ENCODE measurements at places on chromosomes 6 and 20.

DNA sequence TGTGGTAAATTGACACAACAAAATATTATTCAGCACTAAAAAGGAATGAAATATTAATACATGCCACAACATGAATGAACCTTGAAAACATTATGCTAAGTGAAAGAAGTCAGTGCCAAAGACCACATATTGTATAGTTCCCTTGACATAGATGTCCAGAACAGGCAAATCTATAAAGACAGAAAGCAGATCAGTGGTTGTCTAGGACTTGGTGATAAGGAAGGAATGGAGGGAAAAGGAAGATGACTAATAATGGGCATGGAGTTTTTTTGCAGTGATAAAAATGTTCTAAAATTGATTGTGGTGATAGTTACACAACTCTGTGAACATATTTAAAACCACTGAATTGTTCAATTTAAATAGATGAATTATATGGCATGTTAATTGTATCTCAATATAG lies 32.5 kb downstream of the TBX18 start:
- no peak for DNase-seq

DNA sequence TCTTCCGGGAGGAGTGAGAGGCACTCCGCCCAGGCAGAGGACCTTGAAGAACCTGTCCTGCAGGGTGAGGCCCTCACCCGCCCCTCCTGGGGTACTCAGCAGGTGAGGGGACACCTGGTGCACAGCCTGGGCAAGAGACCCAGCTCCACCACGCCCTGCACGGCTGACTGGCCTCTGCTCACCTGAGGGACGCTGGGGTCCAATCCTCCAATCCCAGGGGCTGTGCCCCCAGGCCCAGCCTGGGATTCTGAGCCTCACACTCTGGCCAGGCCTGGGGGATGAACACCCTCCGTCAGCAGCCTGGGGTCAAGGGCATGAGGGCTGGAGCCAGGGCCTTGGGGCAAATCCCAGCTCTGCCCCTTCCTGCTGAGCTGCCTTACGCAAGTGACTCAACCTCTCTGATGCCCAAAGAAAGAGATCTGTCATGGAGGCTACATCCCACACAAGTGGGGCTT lies 149.9 kb upstream of the PTPN1 start:
- no peak for DNase-seq

- no peak for DNase-seq
Measured at GRCh38 chr6:154166140-154166539, 127.1 kb downstream of the OPRM1 start.

DNA sequence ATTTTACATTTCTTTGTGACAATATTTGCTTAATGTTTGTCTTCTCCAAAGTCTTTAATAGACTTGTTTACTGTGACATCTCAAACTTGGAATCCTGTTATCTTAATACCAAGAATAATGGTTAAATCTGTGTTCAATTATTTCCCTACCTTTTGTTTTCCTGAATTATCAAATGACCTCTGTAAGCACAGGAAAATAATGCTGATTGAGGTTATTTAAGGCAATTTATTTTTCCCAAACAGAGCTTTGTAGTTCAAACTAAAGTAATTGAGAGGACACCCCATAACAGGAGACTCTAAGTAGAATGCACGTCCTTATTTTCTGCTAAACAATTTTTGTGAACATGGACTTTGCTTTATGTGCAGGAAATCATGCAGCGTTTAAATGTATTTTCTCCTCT lies 195.0 kb downstream of the BTBD3 start:
- no peak for DNase-seq

DNA sequence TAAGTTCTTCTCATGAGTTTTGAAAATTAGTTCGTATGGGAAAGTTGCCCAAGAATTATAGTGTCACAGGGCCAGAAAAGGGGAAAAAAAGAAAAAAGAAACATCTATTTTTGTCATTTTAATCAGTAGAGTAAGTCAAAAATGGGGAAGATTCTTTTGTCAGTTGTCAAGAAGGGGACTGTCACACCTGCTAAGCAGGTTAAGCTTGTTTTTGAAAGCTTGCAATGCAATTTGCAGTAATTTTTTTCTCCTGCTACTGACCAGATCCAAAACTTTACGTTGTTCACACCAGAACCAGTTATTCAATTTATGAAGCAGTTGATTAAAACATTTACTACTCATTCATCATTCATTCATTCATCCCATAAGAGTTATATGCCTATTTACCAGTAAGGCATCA lies 171.4 kb downstream of the SOX4 start:
- no peak for DNase-seq
